B cell (primary cell): ENCODE measurements at places on chromosomes 4 and X. TPM values are rescaled to one million over a fixed set of nuclear protein-coding genes. Genes with fewer than 3 reads are reported as not detected.
A peak's percentile ranks its signal among the peaks of the same experiment; 100 is the strongest.

MAOA gene
- total RNA-seq: 0.05 TPM in 1 of 2 replicates, not detected in the other

CENPVL3 gene
- total RNA-seq: not detected in 2 replicates

GRCh38 chrX:3160756-3161155, 119.5 kb downstream of the ARSF start:
- no peak for DNase-seq

GRCh38 chr4:162497564-162498167, 333.9 kb upstream of the FSTL5 start:
- DNase-seq: peak; percentile 39

GRCh38 chr4:17670423-17670822, 56.0 kb downstream of the MED28 start:
- no peak for DNase-seq
